H54 (cell line): ENCODE measurements at places on chromosomes 12 and 14.

- peak; percentile 23 for DNase-seq
These were observed 30.4 kb upstream of the PPP2R5E start for GRCh38 chr14:63573581-63573980.

- DNase-seq: no peak
These were observed 41.3 kb upstream of the ARID2 start for GRCh38 chr12:45688183-45688582.

DNA sequence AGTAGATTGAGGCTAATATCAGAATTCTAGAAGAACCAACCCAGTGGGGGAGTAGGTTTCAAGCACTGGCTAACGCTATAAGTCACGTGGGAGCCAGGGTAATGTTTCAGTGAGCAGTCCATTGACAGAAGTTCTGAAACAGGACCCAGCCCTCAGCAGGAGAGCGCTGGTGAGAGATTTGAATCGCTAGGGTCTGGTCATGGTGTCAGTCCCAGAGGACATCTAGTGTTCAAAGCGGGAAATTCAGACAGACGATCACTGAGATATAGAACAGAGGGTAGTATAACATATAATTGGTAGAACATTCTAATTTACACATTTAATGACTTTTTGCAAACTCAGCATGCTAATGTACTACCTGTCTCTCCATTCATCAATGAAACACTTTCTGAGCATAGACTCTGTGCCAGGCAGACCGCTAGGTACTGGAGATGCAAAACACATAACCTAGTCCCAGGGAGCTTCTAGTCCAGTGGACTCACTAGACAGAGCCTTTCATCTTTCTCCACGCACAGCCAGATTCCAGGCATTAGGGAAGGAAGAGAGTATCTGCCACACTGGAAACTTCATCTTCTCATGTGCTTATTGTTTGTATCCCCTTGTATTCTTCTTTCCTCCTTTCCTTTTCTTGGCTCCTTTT is 35.4 kb upstream of the RNASE3 start:
- DNase-seq: peak; percentile 25

GRCh38 chr12:51972849-51973273 is 21.4 kb downstream of the ACVR1B start:
- DNase-seq: no peak

DNA sequence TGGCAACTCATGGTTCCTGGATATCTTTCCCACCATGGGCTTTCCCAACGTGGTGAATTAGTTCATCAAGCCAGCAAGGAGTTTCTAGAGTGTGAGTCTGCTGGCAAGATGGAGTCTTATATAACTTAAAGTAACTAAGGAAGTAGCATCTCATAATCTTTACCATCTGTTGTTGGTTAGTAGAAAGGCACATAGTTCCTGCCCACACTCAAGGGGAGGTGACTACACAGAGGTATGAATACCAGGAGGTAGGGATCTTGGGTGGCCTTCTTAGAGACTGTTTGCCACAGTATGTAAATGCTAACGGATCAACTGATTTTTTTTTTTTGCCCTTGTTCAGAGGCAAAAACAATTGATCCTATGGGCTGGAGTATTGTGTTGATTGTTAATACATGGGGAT is 446.9 kb downstream of the ATP23 start:
- no peak for DNase-seq

DNA sequence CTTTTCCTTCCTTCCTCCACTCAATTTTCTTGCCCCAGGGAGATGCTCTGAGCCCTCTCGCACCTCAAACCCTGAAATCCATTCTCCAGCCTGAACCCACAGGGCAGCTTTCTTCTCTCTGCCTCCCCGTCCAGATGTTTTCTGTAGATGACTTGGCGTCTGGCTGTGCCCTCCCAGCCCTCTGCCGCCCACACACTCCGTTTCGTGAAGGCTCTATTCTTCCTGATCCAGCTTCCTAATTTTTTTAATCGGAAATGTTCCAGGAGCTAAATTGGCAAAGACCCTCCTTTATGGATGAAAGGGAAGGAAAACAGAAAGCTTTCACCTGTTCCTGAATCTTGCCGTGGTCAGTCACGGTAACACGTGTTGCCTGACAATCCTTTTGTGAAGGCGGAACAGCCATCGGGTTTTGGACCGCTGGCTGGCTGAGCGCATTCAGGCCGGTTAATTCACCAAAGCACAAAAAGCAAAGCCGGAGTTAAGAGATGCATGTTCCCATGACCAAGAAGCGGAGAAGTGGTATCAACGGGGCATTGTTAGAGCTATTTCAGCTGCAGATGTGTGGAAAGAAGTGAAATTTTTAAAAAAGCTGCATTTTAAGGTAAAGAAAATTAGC is 70.2 kb upstream of the FBRSL1 start:
- no peak for DNase-seq

- no peak for DNase-seq
These were observed 99.0 kb downstream of the GARIN6 start for GRCh38 chr12:99746538-99746937.

DNA sequence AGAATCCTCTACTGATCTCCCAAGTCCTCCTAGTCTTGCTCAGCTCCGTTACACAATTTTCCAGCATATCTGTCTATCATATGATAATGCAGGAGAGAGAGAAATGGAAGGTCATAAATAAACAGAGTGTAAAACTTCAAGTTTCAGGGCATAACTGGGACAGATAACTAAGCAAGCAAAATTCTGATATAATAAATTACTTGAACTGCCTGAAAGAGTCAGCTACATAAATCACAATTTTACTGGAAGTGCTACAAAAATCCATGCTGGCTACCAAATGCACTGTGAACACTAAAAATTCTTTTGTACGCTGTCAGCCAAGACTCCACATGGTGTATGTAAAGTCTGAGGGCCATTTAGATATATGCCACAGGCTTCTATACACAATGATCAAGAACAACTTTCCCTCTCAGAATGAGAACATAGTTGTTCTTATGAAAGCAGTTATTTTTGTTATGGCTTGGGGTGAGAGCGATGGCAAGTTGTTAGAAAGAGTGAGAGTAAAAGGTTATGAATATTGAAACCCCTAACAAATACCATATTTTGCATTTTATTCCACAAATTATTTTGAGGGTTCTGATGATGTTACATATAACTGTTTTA is 41.1 kb downstream of the GRIP1 start:
- DNase-seq: no peak

DNA sequence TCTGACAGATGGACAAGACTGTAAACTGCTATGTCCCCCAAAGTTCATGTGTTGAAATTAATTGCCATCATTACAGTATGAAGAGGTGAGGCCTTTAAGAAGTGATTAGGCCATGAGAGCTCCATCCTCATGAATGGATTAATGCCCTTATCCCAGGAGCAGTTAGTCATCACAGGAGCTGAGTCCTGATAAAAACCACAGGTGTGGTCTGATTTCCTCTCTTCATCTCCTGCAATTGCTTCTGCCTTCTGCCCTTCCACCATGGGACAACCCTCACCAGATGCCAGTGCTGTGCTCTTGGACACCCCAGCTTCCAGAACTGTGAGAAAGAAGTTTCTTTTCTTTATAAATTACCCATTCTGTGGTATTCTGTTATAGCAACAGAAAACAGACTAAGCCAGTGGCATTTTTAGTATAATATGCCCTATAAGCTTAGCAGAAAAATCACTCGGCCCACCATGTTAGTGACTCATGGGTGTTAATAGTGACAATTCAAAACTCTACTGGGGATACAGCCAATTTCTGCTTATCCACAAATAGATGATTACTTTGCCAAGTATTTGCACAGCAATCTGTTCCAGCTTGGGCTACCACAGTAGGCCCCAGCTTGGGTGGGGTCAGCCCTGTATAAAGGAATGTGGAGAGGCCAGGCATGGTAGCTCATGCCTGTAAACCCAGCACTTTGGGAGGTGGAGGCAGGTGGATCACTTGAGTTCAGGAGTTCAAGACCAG is 129.0 kb upstream of the BCL2L14 start:
- DNase-seq: peak; percentile 39

DNA sequence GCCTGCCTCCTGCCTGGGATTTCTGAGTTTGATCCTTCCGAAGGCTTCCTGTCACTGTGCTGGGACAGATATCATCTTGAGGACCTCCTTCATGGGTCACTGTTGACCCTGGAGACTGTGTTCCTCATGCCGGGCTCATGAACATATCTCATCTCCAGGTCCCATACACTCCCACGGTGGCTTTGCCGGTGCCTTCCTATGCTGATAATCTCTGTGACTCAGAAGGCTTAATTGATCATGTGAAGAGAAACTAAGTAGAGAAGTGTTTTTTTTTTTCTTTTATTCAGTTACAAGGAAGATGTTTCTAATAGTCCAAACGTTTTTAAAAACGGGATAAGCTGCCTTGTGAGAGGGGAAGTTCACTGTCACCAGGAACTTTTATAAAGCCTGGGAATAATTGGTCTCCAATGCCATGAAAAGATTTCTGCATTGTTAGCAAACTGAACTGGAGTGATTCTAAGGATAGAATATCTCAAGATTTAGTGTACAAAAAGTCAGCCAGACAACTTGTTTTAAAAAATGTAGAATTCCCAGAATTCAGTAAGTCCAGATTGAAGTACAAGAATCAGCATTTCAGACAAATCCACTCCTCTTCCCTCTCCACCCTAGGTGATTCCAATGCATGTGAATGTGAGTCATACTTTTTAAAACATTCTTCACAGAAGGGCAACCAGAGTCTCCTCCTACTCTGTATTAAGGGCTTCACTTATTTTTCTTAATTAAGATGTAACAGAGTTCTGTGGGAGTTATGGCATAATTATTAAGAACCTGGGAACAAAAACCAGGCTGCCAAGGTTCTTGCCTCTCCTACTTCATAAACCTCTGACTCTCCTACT is 139.8 kb upstream of the LGR5 start:
- DNase-seq: no peak

DNA sequence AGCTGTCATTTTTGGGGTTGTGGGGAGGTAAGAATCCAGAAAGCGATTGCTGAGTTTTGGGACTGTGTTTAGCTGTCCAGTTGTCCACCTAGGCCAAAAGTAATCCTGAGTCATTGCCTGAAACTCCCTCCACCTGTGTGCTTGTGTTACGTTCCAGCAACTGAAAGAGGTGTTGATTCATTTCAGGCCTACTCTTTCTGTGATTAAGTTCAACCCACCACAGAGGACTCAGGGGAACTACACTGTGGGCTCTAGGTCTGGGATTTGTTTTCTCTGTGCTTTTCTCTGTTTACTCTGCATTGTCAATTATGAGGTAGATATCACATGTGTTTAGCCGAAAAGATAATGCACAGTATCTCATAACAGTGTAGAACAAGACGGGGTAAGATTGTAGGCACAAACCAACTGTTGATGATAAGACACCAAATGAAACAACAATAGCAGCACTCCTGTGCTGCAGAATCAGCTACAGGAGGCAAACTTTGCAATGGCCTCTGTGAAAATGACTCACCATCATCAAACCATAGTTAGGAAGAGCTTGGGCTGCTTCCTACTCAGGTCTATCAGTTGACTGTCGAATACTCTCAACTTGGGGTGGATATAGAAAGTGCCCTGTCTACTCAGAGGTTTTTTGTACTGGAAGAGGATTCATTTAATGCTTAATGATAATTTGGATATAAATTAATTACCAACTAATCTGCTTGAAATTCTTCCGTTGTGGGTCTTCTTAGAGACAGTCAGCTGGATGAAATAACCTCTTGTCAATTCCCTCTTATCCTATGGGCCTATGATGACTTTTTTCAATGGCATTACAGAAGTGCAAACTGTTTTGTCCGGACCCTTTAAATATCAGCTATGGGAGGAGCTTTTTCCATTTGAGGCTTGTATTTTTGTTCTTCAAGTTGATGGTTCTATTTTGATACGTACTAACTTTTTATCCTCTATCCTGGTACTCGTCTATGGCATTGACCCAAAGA is 385.9 kb downstream of the BMP4 start:
- no peak for DNase-seq

DNA sequence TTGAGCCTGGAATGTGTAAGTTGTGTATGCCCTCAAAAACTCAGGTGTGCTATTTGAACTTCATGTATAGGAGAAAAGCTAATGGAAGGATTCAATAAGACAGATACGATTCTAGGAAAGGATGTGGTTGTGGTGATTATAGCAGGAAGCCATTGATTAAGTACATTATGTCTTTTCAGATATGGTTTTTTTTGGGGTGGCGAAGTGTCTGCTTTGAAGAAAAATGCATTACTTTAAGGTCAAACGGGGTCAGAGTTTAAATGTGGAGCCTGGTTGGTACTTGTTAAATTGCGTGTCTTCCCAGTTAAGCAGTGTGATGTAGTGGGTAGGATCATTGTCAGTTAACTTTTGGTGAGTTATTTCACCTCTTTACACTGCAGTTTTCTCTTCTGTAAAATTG is 13.0 kb upstream of the NUP107 start:
- DNase-seq: no peak

DNA sequence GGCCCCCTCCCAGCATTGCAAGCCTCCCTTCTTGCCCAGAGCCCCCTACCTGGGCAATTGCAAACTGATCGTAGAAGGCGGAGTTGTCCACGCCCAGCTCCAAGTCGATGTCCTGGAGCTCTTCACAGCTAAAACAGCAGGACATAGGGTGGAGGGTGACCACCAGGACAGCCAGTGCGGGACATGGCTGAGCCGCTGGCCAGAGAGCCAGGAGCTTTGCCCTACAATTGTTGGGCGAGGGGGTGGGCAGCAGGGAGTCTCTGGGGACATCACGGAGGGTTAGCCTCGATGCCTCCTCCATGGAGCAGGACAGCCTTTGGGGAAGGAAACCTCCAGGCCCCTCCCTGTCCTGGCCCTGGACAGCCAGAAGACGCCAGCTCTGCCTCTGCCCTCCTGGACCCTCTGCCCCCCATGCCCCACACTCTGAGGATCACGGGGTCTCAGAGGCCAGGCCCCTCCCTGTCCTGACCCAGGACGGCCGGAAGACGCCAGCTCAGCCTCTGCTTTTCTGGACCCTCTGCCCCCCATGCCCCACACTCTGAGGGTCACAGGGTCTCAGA is 9.4 kb downstream of the TMEM179 start:
- DNase-seq: no peak
